Lung microvascular endothelial cell (primary cell): ENCODE measurements at places on chromosomes 2 and 18.
A peak's percentile ranks its signal among the peaks of the same experiment; 100 is the strongest.

DNA sequence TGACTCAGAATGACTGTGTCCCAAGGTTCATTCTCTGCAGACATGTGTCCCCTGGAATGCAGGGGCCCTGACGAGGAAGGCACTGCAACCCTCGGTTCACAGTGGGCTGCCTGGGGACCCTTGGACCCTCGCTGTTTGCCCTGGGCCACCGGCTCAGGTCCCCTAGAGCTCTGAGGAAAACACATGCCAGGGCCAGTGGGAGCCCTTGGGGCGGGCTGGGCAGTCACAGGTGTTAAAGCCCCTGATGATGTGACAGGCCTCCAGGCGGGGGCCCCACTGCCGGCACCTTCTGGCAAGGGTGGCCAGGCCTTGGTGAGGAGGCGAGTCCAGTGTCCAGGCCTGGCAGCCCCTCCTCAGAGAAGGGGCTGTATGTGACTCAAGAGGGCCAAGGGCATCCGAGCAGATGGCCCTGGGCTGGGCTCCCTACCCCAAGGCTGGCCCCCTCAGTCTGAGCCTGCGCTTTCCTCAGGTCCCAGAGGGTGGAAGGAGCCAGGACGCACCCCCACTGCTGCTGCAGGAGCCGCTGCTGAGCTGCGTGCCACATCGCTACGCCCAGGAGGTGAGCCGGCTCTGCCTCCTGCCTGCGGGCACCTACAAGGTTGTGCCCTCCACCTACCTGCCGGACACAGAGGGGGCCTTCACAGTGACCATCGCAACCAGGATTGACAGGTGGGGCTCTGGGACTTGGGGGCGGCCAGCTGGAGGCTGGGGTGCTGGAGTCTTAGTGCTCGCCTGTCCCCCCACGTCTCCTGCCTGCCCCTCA lies 11.1 kb downstream of the CAPN10 start:
- DNase-seq = no peak

- peak; percentile 99 for DNase-seq
Observed at GRCh38 chr2:2057125-2057721, 273.9 kb downstream of the MYT1L start.

DNA sequence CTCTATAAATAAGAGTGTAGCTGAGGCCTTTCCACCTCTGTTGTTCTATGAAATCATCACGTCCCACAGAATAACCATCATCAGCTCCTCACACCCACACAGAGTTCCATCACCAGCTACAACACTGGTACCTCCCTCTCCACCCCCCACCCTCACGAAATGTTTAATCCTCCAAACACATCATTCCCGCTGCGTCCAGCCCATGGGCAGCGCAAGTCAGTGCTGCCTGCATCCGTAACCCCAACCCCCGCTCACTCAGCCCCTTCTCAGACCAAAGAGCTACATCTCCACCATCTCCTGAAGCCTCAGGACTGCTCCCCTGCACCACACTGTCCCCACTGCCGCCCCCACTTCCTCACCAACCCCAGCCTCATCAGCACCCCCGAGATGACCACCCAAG lies 19.4 kb downstream of the DNMT3A start:
- DNase-seq = no peak

- DNase-seq = no peak
Observed at GRCh38 chr2:23327887-23328286, 57.1 kb upstream of the KLHL29 start.

DNA sequence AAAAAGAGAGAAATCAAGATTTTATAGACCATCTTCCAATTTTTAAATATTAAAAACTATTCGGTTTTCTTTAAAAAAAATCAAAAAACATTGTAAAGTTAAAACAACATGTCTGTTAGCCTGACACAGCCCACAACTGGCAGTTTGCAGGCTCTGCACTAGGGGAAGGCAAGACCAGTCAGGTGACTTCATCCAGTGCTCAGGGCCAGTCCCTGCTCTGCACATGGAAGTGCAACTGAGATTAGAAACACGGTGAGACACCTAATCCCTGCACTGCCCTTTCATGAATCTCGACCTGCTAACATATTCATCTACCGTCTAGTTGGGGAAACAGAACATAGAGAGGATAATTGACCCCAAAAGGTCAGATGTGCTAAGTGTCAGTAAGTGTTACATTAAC lies 135.2 kb downstream of the BARD1 start:
- no peak for DNase-seq

DNA sequence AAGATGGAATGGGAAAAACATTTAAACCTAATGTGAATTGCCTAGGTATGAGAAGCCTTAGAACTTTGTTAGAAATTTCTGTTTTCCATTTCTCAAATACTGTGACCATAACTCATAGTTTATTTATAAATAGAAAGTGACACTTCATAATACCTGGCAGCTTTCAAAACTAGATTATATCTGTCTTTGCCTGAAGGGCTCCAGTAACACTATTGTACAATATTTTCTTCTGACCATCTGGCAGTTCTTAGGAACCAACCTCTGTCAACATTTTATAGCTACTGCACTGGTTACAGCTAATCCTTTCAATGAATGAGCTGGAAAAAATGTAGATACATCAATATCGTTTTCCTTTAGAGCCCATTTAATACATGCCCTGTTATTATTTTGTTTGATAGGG lies 237.4 kb downstream of the CAMKMT start:
- DNase-seq = no peak

- DNase-seq = peak; percentile 57
Observed at GRCh38 chr2:167509586-167509985, 621.3 kb downstream of the XIRP2 start.

DNA sequence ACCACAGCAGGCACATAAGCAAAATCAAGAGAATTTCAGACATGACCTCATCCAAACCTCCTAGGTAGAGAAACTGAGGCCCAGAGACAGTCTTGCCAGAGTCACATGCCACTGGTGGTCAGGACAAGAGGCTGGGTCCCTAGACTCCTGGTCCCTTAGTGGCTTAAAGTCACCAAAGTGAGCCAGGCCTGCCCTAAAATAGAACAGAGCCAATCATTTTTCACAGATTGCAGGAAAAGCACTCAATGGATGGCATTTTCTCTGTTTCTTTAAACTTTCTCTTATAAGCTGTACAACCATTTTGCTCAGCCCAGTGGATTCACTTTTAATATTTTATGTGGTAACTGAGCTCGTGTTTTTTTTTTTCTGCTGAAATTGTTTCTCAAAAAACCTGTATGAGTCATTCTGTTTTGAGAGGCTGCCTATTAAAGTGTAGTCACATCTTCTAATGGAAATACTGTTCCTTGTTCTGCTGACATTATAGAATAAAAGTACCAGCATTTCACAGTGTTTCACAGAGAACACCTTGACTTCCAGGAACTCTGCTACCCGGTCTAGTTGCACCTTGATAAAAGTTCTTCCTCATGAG lies 29.6 kb downstream of the STEAP3 start:
- DNase-seq = peak; percentile 41

GRCh38 chr18:48778344-48779011 lies 172.3 kb downstream of the SMAD7 start:
- no peak for DNase-seq
